GM12891 (cell line): ENCODE measurements at places on chromosomes 11 and 22.

DNA sequence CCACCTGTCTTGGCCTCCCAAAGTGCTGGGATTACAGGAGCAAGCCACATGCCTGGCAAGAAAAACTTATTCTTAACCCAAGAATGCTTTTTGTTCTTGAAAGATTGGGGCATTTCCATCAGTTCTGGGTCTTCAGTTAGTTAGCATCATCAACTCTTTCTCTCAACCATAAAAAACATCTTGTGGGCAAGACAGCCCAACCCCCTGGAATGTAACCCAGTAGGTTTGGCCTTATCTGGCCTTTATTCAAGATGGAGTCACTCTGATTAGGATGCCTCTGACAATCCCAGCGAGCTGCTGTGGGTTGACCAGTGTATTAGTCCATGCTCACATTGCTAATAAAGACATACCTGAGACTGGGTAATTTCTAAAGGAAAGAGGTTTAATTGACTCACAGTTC, 9.2 kb upstream of the TPCN2 start:
- DNase-seq = no peak

- no peak for DNase-seq
Observed at GRCh38 chr11:109794501-109794900, 298.7 kb upstream of the ZC3H12C start.

DNA sequence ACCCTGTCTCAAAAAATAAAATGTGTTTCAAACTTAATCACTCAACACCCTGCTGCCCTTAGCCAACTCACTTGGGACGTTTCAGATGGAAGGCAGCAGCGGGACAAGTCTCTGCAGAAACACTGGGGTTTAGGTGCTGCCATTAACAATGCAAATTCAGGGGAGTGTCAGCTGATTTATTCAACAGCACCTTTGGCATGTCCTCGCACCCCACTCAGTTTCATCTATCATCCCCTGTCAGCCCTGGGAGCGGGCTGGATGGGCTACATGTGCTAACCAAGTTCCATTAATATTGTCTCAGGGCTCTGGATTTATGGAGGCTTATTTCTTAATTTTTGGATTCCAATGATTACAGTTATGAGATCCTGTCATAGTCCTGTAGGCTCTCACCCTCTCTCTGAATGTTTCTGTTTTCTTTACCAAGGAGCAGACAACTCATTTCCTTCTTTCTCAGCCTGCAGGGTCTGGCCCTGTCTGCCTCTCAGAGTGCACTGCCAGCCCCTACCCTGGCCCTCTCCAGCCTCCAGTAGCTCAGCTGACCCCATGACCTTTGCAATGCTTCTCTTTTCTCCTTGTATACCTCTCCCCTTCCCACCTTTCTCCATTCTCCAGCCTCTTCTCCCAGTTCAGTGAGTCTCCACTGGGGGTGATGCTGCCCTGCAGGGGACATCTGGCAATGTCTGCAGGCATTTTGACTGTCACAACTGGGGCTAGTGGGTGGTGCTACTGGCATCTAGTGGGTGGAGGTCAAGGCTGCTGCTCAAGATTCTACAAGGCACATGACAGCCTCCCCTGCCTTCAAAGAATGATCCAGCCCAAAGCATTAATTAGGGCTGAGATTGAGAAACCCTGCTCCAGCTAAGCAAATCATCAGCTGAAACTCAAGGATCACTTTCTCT, 79.0 kb downstream of the APIP start:
- DNase-seq = no peak

- DNase-seq = no peak
Observed at GRCh38 chr22:42754658-42755057, 34.0 kb upstream of the A4GALT start.

DNA sequence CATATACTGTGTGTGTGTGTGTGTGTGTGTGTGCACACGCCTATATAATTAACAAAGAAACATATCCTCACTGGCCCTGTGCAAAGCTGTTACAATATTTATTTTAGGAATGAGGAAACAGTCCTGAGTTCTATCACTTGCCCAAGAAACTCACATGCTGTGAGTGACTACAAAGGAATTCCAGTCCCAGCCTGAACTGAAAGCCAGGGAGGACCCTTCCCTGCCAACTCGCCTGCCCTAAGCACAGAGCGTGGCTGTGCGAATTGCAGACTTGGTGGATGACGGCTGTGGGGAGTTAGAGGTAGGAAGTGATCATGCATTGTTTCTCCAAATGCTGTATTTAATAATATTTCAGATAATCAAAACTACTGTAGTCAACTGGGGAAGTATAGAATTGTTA, 26.4 kb upstream of the CD5 start:
- DNase-seq = no peak

DNA sequence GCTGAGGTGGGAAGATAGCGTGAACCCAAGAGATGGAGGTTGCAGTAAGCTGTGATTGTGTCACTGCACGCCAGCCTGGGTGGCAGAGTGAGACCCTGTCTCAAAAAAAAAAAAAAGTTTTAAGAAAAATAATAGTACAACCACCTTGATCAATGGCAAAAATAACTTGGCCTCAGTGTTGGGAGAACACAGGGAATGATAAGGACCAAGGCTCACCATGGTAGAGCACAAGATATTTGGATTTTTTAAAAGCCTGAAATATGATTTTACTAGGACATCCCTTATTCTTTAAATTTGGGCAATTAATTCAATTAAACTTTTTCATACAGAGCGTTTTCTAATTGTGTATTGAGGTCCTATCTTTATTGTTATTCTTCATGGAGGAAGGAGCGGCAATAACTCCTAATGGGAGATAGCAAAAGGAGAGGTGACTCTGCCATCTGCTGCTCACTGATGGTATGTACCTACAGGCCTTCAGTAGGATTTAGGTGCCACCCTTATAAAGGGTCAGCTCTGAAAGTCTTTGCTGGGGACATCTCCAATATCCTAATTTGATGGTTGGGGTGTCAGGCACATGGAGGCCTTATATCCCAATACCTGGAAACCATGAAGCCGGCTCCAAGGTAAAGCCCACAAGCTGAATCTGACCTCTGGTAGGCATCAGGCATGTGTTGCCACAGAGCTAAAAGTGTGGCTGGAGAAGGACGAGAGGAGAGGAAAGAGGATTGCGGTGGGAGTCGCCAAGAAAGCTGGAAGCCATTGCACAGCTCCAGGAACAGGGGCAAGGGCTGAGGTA, 21.9 kb upstream of the POLD3 start:
- DNase-seq = peak; percentile 36

DNA sequence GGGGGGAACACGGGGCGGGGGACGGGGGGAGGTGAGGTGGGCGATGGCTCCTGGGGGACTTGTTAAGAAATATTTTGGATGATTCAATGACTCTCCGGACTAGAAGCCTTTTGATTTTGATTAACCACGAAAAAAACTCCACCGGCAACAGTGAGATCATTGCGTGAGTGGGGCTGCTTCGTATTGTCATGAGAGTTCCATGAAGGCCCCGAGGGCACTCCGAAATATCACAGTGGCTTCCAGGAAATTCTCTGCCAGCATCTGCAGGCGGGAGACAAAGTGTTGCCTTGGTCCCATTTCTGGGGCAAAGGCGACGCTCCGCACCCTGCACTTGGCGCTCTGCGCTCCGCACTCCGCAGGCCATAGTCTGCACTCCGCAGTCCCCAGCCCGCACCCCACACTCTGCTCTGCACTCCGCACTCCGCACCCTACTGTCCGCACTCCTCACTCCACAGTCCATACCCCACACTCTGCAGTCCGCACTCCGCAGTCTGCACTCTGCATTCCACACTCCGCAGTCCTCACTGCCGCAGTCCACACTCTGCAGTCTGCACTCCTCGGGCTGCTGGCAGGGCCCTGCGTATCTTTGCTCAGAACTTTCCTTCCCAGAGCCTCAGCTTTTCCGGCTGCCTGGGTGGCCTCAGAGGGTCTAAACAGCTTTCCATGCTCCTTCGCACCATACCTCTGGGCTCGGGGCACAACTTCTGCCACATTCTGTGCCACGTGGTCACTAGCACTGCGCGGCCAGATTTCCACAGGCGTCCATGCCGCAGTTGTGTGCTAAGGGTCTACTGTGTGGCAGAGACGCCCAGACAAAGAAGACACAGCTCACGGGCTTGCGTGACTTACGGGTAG, 61.1 kb downstream of the LINC01488 start:
- DNase-seq = no peak

DNA sequence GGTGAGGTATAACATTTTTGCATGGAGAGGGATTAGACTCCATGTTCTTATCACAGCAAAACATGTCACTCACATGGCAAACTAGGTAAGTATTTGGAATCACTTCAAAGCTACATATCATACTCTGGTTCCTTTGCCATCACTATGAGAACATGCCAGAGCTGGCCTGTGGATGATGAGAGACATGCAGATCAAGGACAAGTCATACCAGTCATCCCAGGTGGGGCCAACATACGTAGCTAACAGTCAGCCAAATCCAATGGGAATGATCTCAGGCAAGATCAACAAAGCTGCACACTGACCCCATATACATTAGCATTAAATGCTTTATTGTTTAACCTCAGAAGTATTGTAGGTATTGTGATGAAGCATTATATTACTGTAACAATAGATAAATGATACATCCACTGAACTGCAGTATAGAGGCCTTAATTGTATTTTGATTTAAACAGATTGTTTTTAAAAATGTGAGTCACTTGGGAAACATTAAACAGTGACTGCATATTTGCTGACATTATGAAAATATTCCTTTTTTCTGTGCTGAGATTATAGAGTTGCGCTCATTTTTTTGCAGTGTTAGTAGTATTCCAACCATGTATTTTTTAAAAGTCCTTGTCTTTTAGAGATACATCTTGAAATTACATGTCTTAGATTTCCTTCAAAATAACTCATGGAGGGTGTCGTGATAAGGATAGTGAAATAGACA, 37.3 kb upstream of the ARL14EP start:
- no peak for DNase-seq

GRCh38 chr11:35933320-35933871, 10.5 kb upstream of the LDLRAD3 start:
- no peak for DNase-seq

GRCh38 chr11:56911312-56911711, 77.4 kb upstream of the OR5AK2 start:
- no peak for DNase-seq

DNA sequence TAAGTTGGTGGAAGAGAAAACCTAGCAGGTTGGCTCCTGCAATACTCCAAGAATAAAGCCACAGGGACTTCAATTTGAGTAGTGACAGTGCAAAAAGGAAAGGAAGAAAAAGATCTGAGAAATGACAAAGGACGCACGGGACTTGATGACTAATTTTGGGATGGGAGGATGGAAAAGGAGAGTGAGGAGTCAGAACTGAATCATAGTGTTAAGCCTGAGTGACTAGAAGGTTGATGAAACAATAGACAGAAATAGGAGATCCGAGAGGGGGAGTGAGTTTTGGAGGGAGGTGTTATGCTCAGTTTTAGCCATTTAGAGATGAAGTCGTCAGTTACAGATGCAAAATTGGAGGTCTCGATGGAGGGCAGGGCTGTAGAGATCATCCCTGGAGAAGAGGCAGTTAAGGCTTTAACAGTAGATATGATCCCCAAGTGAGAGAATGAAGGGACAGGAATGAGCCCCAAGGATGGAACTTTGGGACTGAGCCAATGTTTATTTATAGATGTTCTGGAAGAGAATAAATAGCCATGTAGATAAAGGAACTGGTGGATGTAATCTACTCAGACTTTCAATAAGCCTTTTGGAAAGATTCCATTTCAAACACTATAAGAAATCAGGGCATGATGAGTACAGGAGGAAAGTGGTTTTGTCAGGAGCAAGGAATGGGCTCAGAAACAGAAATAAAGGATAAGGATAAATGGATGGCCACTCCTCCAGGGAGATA, 108.9 kb upstream of the NCAM1 start:
- DNase-seq = no peak

GRCh38 chr11:810040-810567, 337 bp downstream of the RPLP2 start:
- DNase-seq = no peak

GRCh38 chr11:72309641-72310040, 65.7 kb upstream of the PHOX2A start:
- no peak for DNase-seq

DNA sequence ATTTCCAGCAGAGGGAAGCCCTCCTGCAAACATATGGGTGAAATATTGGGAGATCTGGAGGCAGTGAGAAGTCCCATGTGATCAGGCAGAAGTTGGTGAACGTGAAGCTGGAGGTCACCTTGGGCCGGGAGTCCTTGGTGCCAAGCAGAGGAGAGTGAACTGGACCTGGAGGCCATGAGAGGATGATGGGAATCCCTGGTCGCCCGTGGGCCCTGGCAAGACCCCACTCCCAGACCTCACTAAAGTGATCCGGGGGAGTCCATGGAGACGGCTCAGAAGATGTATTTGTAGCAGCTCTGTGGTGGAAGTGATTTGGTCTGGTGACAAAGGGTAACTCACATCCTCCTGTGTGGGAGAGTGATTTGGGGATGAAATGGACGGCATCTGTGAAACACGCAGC, 71.0 kb downstream of the ARHGAP8 start:
- no peak for DNase-seq
